ENCODE measurements at places on chromosomes 1 and 21.

DNA sequence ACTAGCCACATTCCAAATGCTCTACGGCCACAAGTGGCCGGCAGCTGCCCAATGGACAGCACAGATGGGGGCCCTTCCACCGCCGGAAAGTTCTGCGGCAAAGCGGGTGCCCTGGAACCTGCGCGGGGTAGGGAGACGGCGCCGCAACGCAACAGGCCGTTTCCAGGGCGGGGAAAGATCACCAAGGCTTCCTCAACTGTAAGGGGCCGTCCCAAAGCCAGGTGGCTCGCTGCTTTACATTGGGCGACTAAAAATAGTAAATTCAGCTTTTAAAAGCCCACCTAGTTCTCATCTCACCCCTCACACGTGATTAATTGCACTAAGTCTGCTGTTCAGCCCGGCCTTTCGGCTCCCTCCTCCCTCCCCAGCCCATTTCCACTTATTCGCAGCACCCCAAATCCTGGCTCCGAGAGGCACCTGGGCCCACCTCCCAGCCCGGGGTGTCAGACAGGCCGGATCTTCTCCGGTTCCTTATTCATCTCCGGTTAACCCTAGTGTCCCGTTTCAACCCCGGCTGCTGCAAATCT, 643 bp downstream of the CFAP298 start:
- peak; percentile 15 for DNase-seq

DNA sequence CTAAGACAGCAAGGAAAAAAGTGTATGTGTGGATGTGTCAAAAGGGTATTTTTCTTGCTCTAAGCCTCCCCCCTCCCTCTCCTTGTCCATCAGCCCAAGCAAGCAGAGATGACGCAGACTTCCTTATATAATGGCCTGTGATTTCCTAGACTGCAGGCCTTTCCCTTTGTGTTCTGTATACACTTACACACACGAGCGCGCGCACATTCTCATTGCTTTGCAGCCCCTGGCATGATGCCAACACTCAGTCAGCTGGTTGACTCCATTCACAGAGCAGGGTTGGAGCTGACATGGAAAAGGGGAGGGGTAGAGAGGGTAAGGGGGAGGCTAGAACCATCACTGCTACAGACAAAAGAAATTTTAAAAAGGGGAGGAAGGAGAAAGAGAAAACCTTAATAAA, 41.8 kb downstream of the GATAD2B start:
- no peak for DNase-seq

DNA sequence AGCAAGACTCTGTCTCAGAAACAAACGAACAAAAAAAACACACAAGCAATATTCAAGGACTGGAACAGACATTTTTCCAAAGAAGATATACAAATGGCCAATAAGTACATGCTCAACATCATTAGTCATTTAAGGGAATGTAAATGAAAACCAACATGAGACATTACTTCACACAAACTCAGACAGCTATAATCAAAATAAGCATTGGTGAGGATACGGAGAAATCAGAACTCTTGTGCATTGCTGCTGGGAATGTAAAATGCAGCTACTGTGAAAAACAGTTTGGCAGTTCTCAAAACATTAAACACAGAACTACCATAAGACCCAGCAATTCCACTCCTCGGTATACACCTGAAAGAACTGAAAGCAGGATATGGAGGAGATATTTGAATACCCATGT, 15.4 kb downstream of the NOL9 start:
- no peak for DNase-seq

DNA sequence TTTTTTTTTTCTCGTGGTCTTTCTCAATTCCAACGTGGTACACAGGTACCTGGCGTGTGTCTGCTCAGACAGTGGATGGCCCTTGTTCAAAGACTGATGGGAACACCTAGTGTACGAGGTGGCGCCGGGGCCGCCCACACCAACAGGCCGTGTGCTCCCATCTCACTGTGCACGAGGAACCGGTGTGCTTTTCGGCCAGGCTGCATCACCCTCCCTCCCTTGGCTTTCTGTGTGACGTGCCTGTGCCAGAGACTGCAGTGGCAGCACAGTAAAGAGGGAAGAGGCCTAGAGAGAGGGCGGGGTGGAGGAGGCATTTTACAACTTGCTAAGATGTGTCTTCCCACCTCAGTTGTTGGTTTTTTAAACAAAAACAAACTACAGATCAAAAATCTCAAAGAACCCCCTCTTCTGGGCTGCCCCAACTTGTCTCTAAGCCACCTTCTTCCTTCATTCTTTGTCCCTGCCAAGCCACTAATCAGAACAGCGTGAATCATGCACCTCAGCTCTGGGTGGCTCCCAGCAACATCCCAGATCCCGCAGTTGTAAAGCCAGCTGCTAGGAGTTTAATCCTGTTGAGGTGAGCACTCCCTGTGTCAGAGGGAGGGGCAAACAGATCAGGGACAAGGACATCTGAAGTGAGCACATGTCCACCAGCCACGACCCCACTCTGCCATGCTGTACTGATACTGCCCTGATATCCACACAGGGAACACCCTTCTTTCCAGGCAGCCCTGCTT, 20.7 kb downstream of the IRF2BP2 start:
- DNase-seq: no peak

DNA sequence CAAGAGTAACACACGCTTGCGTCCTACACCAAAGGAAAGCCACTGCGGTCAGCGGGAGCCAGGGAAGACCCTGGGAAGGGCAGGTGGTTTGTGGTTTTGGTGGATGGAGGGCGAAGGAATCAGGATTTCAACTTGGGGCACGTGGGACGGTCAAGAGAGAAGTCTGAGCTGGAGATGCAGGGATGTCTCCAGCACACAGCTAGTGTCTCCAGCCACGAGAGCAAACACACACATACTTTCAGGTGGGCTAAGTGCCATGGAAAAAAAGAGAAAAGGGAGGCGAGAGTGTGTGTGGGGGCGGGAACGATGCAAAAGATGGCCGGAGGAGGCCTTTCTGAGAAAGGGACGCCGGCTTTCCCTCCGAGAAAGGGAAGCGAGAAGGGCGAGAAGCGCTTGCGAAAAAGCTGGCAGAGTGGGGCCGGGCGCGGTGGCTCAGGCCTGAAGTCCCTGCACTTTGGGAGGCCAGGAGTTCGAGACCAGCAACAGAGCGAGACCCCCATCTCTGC, 1.4 kb upstream of the SRRM1 start:
- DNase-seq: peak; percentile 37

GRCh38 chr1:171188388-171189266, 3.5 kb downstream of the FMO2 start:
- DNase-seq: peak; percentile 31

GRCh38 chr1:38000529-38001455, 4.5 kb downstream of the FHL3 start:
- peak; percentile 85 for DNase-seq

GRCh38 chr1:220516722-220517042, 11.3 kb upstream of the MARK1 start:
- no peak for DNase-seq

DNA sequence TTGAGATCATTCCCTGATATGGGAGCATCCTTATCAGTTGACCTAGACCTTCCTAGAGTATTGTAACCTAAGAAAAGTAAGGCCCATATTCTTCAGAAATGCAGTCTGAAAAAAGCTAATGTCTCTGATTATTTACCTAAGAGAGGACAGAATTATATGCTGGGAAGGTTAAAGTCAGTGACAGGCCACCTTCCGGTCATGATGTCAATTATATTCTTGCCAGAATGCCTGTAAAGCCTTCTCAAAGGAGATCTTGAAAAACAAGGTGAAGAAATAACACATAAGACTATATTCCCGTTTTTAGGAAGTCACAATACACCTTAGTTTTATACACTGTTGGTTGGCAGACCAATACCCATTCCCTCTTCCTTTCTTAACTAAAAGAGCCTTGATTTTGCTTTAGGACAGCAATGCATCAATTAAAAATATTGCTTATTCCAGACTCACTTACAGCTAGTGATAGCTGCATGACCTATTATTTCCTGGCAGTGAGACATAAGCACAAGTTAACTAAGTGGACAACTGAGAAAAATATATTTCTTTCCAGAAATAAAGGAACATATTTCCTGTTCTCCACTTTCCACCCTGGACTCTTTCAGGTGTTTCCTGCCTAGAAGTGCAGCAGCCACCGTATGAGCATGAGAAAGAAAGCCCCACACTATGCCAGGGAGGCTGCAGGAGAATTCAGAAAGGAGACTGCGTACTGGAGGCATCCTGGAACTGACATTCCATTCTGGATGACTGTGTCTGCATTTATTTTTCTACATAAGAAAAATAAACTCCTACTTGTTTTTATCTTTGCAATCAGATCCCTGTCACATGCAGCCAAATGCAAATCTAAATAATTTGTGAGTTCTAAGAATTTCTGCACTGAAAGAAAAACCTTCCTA, 332.9 kb upstream of the PTBP2 start:
- no peak for DNase-seq

GRCh38 chr1:39638965-39639304, 508 bp downstream of the HEYL start:
- no peak for DNase-seq

GRCh38 chr1:66938613-66939012, 13.8 kb downstream of the MIER1 start:
- no peak for DNase-seq

- DNase-seq: no peak
These were observed 8.6 kb upstream of the EDN2 start for GRCh38 chr1:41493117-41493536.

DNA sequence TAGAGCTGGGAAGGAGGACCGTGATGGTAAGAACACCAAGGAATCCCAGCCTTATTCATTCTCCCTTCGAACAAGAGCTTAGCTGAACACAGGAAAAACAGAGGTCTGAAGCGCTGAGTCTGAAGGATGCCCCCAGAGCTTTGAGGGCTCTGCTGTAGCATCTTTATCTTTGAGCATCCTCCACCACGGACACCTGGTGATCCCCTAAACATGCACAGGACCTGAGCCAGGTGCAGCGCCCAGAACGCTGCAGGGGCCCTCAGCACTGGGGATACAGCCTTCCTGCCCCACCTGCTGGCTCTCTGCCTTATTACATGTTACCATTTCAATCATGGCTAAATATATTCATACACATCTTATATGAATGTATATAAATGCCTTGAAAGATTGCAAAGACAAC, 7.7 kb upstream of the GPATCH4 start:
- DNase-seq: no peak

DNA sequence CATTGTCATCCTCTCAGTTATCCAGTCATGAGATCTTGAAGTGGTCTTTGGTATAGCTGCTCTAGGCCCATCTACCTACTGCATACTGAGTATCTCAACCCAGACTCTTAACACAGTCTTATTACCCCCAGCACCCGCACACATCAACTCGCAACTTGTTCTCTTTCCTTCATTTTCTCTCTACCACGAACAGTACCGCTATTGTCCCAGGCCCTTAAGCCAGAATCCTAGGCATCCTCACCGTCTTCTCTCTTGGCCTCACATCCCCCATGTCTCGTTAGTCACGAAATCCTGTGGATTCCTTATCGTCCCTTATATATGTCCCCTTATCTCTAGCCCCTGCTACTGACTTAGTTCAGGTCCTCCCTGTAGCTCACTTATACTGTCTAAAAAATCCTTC, 126.4 kb downstream of the TMEM53 start:
- no peak for DNase-seq

- DNase-seq: no peak
These were observed 269.0 kb upstream of the C1orf87 start for GRCh38 chr1:60342569-60342968.

- DNase-seq: peak; percentile 80
These were observed 6.4 kb upstream of the C1orf159 start for GRCh38 chr1:1122078-1122811.

DNA sequence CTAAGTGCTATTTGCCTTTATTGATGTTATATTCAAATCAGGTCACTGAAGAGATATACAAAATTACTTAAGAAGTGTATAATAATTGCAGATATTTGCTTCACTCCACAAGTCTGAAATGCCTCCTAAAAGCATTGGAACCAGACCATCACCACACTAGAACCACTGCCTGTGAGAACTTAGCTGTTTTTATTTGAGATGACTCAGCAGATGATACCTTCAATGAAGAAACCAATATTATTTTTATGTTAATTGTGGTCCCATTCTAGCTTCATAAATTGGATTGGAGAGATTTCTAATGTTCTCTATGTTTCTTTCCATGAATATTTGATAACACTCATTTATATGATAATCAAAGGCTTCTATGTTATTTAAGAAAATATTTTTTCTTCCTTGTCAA, 740.6 kb downstream of the KCNT2 start:
- no peak for DNase-seq

DNA sequence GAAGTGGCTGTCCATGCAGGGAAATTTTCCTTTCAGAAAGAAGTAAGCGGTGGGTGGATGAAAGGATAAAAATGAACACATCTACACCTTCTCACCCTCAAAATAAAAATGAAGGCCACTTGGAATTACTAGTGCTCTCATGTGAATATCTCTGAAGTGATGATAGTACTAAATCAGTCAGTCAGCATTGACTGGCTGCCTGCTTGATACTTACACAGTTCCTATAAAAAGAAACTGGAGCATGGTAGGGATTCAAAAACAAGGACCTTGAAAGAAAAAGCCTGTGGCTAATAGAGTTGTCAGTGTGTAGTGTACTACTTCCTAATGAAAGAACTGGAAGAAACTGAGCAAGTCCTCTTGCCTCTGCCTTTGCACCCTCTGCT, 239.7 kb downstream of the HLX start:
- no peak for DNase-seq

- no peak for DNase-seq
These were observed 50.1 kb downstream of the NDUFS5 start for GRCh38 chr1:39076127-39076798.

DNA sequence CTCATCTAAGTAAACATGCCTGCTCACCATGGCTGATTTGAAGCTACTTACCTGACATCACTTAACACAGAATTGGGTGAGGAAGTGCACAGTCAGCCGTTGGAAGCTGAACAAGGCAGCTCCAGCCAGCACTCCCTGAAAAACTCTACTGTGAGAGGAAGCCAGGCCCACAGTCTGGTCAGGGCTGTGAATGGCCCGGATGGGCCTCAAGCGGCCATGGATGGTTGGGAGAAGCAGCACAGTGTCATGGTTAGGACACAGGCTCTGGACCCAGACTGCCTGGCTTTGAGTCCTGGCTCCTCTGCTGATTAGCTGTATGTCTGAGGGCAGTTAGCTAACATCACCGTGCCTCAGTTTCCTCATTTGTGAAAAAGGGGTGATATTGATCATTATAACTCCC, 267.8 kb downstream of the GRIK3 start:
- no peak for DNase-seq

- no peak for DNase-seq
These were observed 25.8 kb upstream of the CCN1 start for GRCh38 chr1:85554630-85555327.

DNA sequence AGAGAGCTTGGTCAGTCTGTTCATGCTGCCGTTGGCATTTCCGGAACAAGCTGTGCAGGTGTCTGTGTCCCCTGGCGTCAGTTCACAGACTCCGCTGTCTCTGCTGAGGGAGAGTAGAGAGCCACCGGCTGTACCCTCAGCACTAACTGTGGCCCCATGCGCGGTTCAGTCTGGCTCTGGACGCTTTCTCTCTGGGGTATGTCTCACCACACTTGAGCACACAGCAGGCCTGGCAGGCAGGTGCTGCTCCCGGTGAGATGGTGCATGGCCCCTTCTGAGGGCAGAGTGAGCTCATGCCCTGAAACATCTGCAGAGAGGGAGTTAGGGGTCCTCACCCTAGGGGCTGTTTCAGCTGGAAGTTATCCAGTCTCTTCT, 60.0 kb upstream of the TLR5 start:
- no peak for DNase-seq

- DNase-seq: peak; percentile 6
These were observed 229.8 kb downstream of the DISC1 start for GRCh38 chr1:231856426-231856825.

Measured in ELF-1 (cell line).